C1 segment of cervical spinal cord (tissue), 14 donors: ENCODE measurements at places on chromosomes 3 and 15.

DNA sequence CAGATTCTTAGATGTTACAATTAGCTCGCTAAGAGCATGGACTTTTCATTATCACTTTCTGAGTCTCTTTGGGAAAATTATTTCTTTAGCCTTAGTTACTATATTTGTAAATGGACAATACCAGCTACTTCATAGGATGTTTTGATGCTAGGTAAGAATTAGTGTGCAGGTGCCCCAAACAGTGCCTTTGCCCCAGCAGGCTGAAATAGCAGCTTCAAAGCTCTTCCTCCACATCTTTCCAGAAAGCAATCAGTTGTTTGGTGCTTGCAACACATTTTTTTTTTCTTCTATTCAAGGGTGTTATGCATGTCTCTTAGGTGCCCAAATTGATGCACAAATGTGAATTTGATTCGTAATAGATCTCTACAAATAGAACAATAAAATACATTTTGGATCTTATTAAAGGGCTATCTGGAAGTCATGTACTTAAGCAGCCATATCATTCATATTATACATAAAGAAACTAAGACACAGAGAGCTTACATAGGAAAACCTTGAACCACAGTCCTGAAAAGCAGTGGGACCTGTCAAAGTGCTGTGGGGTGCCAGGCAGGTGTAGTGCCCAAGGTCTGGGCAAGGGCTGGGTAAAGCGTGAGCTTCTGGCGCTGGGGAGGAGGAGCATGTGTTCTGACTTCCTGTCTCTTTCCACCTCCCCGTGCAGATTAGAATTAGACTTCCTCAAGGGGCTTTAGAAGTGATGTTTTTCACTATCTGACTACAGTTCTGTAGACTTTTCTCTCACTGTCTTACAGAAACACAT is 62.9 kb downstream of the FNDC3B start:
- DNase-seq: no peak

DNA sequence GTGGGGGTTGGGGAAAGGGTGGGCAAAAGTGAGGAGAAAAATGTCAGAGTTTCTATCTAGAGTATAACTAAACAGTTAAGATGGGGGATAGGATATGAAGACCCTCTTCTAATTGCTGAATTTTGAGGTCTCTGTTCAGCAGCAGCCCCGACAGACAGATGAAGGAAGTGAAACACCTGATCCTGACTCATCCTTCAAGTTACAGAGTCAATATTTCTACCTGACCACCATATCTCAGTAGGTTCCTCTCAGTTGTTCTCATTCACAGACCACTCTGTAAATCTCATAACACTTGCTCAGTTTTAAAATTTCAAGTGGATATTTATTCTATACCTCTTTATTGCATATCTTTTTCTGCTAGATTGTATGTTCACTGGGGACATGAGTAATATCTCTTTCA is 69.5 kb downstream of the CCDC54 start:
- no peak for DNase-seq

DNA sequence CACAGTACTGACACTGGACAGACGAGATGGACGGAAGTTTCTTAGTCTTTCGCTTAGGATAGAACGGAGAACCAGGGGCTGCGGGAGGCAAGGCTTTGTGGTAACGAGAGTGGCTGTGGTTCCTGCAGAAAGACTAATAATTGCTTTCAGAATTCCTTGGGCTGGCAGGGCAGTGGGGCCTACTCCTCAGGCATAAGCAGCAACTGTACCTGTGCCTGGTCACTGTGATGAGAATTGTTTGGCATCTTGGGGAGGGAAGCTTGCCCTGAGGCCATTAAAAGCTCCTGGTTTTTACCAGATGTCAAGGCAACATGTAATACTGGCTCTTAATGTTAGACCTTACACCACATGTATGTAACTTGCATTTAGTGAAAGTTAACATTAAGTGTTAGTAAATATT is 7.6 kb downstream of the NIPA2 start:
- no peak for DNase-seq

DNA sequence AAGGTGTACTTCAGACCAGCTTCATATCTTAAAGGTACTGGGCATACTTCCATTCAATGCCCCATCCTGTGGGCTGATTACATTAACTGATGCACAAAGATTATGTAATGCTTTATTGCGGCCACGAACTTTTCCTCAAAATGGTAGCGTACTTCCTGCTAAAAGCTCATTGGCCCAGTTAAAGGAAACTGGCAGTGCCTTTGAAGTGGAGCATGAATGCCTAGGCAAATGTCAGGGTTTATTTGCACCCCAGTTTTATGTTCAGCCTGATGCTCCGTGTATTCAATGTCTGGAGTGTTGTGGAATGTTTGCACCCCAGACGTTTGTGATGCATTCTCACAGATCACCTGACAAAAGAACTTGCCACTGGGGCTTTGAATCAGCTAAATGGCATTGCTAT is 3.4 kb downstream of the SKIL start:
- no peak for DNase-seq

DNA sequence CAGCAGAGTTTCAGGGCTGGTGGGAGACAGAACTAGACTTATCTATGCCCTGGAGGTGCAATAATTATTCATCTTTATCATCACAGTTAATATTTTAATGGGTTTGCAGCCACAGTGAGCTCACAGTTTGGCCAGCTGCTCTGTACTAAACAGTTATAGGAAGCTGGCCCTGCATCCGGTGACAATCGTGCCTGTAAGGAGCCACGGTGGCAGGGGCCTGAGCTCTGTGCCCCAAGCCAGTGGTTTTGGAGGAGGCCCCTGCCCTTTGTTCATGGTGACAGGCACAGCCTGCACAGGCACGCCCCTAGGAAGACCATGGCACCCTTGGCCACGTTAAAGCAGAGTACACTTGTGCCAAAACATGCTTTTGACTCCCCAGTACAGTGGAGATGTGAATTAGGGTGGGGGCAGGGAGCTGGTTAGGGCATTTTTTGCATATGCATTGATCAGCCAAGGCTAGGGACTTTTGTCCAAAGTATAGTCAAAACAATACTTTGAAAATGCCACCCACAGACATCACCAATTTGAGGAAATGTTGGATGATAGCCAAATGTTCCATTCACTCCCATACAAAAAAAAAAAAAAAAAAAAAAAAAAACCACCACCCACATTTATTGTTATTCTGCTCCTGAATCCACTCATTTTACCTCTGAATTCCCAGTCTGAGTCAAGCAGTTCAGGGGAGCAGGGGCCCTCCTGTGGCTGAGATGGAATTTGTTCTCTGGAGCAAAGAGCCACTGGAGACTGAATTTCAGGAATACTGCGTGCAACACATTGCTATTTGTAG is 3.4 kb upstream of the RFTN1 start:
- no peak for DNase-seq

DNA sequence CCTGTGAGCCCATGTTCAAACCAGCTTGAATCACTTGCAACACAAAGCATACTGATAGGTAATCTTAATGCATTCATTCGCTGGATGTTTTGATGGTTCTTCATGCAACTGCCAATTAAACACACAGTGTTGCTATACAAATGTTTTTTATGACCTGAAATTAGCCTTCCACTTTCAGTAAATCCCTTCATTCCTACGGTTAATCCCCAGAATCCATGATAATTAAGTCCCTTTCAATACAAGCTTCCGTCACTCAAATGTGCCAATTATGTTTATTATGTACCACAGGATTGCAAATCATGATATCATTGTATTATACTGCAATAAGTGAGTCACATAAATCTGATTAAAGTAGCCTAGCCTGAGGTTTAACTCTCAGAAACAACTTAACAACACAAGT is 14.5 kb upstream of the LYZL4 start:
- no peak for DNase-seq

- DNase-seq: no peak
These were observed 25.6 kb downstream of the LYSMD4 start for GRCh38 chr15:99707473-99708270.

DNA sequence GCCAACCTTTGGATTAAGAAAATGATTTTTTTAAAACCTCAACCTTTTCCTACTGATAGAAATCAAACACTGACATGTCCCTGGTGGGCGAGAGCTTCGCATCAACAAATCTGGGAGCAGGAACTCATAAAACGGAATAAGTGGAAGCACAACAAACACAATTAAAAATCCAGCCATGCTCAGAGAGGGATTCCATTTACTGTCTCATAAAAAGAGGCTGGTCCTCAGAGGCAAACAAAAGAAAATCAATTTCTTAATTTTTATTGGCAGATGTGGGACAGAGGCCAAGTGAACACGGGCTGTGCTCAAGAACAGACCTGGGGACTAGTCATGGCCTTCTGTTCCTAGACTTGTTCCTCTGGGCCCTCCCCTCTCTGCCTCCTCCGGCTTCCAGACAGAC is 214.5 kb downstream of the NTRK3 start:
- DNase-seq: no peak

- DNase-seq: no peak
These were observed 38.1 kb upstream of the RASA2 start for GRCh38 chr3:141448606-141449220.

GRCh38 chr15:66269326-66270090 is 16.0 kb upstream of the MEGF11 start:
- no peak for DNase-seq

GRCh38 chr3:24201301-24201700 is 256.2 kb downstream of the NR1D2 start:
- DNase-seq: no peak

DNA sequence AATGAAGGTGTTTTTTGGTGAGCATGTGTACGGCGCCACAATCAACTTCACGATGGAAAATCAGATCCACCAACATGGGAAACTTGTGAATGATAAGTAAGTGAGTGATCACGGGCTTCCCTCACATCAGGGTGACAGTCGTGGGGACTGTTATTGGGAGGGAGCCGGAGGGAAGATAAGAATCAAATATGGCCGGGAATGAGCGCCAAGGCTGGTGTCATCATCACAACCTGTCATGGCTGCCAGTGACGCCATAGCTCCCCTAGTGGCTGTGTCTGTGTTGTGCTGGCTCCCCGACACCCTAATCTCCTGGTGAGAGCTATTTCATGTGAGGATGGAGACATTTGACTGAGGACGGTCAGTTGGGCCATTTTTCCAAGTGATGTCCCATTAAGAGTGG is 168.5 kb downstream of the SV2B start:
- no peak for DNase-seq

- no peak for DNase-seq
These were observed 26.2 kb downstream of the PDE8A start for GRCh38 chr15:85007741-85008397.

GRCh38 chr3:196667056-196667825 is 27.7 kb downstream of the NRROS start:
- DNase-seq: no peak

DNA sequence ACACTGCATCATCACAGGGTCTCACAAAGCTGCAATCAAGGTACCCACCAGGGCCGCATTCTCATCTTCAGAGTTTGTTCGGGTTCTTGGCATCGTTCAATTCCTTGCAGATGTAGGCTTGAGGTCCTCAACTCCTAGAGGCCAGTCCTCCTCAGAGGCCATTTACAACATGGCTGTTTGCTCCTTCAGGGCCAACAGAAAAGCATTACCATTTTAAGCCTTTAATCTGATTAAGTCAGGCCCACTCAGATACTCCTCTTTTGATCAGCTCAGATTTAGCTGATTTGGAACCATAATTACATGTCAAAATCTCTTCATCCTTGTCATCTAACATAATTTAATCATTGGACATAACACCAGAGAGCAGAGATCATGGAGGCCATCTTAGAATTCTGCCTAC is 55.4 kb downstream of the BFSP2 start:
- no peak for DNase-seq

- DNase-seq: no peak
These were observed 146.9 kb downstream of the CHST2 start for GRCh38 chr3:143266511-143266910.
